ENCODE measurements at places on chromosomes 2 and 18.

GRCh38 chr2:58449286-58450010 is 208.3 kb upstream of the FANCL start:
- H3K4me1 ChIP-seq: peaks cover 13% of the 10 kb centered on the region
- peak overlapping the region; percentile 78 for H3K27ac ChIP-seq
- no peaks in the 10 kb centered on the region for H3K27me3 ChIP-seq
- DNase-seq: no peak
- no peaks in the 10 kb centered on the region for H3K36me3 ChIP-seq

- peaks cover 7% of the 10 kb centered on the region for H3K4me1 ChIP-seq
- no peak overlapping the region for H3K27ac ChIP-seq
- no peaks in the 10 kb centered on the region for H3K27me3 ChIP-seq
- H3K36me3 ChIP-seq: peaks cover 6% of the 10 kb centered on the region
Measured at GRCh38 chr18:63368611-63369010, 1.6 kb upstream of the KDSR start.

DNA sequence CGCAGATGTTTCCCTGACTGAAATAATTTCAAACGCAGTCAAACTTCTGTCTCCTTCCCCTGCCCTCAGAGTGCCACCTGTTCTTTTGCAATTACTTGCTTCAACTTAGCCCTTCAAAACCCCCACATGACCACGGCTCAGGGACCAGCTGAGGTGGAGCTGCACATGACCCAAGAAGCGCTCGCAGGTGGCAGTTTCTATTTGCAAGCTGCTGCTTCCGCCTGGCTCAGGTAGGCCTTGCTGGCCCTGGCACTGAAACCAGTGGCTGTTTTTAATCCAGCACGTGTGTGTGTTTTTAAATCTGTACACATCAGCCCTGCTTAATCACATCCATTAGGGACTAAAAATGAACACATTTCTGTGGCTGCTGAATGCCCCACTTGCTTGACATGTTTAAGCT is 95.3 kb downstream of the CCDC93 start:
- no peak overlapping the region for H3K4me3 ChIP-seq
- no peaks in the 10 kb centered on the region for H3K27me3 ChIP-seq
- DNase-seq: no peak
- H3K27ac ChIP-seq: no peak overlapping the region
- H3K4me1 ChIP-seq: no peaks in the 10 kb centered on the region
- peaks cover 37% of the 10 kb centered on the region for H3K36me3 ChIP-seq

GRCh38 chr2:241815477-241816430 is 6.8 kb downstream of the NEU4 start:
- no peaks in the 10 kb centered on the region for H3K36me3 ChIP-seq
- no peak overlapping the region for H3K27ac ChIP-seq
- H3K27me3 ChIP-seq: peaks cover 4% of the 10 kb centered on the region
- H3K4me3 ChIP-seq: no peak overlapping the region
- no peaks in the 10 kb centered on the region for H3K4me1 ChIP-seq

DNA sequence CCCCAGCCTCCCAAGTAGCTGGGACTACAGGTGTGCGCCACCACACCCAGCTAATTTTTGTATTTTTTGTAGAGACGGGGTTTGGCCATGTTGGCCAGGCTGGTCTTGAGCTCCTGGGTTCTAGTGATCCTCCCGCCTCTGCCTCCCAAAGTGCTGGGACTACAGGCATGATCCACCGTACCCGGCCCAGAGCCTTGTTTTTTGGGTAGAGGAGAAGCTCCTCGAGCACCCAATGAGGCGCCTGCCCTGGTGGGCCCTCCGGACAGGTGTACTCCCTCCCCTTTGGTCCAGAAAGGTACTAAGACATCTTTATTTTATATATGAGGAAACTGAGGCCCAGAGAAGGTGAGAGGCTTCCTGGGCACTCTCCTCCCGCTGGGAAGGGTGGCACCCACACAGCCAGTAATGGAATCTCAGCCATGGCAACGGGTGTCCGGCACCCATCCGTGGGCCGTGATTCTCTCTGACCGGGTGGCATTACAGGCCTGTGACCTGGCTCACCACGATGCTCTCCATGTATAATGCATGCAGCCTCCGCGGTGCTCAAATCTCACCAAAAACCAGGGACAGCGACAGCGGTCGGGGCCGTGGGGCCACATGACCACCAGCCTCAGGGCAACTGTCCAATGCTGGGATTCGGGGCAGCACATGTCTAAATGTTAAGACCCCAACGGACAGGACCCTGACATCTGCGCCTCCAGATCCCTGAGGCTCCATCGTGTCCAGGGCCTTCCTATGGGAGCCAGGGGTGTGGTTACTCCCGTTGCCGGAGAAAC is 16.8 kb upstream of the KLHL30 start:
- H3K36me3 ChIP-seq: no peaks in the 10 kb centered on the region
- DNase-seq: no peak
- no peak overlapping the region for H3K27ac ChIP-seq
- no peaks in the 10 kb centered on the region for H3K4me1 ChIP-seq

All from progenitor cell of endocrine pancreas (in vitro differentiated cells).